Stimulated activated CD8-positive, alpha-beta memory T cell treated with anti-CD3 and anti-CD28 coated beads, Interleukin-4, amount 100 ng/mL, for 1 hour (primary cell): ENCODE measurements at places on chromosomes 1 and 21.

- no peak for DNase-seq
These were observed 344.6 kb downstream of the RYR2 start for GRCh38 chr1:237386362-237387143.

DNA sequence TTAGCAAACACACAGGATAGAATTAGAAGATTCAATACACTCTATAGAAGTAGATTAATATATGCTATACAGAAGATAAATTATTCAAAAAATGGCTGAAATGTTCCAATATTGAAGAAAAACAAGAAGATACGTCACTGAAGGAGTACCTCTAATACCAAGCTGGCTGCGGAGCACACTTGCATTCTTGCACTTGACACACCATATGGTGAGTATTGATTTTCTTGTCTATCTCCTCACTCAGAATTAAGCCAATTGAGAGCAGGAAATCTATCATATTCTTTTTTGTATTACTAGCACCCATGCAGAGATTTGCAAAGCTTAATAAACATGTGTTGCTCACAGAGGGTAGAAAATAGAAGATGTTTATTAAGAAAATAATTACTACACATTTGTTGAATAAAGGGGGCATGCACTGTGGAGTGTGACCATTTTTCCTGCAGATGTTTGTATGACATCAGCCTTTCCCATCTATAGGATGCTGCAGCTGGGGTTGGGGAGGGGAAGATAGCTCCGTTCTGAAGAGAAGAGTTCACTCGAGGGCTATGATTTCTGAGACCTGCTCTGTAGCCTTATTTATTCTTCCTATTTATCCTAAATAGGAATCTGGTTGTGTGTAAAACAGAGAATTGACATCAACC is 318.1 kb downstream of the HHIPL2 start:
- no peak for DNase-seq

GRCh38 chr21:33433425-33434114 is 30.4 kb downstream of the IFNGR2 start:
- no peak for DNase-seq

DNA sequence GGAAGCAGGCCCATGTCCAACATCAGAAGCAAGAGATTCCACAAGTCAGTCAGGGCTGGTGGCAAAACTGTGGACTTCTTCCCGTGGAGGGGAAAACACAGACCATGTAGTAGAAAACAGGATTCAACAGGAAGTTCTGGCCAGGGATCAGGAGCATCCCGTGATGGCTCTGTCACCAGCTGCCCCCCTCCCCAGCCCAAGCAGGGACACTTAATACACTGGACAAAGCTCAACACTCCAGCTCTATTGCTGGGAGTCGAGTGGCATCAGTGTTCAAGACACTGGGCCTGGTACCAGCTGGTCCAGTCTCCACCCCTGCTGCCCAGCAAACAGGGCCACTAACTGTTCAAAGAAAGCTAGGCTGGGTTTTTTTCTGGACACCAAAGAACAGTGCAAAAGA is 3.7 kb downstream of the SLC45A3 start:
- no peak for DNase-seq

DNA sequence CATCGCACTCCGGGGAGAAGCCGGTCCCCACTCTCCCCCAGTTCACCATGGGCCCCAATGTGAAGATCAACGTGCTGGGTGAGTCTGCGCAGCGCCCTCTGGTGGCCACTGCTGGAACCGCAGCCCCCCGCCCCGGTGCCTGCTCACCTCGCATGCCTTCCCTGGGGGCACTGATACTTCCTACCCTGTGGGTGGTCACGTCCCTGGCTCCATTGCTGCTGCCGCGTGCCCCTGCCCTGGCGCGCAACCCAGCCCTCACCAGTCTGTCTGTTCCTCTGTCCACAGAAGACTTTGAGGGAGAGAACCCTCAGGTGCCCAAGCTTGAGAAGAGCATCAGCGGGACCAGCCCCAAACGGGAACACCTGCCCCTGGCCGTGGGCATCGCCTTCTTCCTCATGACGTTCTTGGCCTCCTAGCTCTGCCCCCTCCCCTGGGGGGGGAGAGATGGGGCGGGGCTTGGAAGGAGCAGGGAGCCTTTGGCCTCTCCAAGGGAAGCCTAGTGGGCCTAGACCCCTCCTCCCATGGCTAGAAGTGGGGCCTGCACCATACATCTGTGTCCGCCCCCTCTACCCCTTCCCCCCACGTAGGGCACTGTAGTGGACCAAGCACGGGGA is 7.6 kb downstream of the EFNA3 start:
- DNase-seq: no peak

- no peak for DNase-seq
These were observed 53.6 kb upstream of the DIRAS3 start for GRCh38 chr1:68103884-68104554.

GRCh38 chr1:93244298-93245069 is 64.0 kb downstream of the CCDC18 start:
- DNase-seq: no peak

DNA sequence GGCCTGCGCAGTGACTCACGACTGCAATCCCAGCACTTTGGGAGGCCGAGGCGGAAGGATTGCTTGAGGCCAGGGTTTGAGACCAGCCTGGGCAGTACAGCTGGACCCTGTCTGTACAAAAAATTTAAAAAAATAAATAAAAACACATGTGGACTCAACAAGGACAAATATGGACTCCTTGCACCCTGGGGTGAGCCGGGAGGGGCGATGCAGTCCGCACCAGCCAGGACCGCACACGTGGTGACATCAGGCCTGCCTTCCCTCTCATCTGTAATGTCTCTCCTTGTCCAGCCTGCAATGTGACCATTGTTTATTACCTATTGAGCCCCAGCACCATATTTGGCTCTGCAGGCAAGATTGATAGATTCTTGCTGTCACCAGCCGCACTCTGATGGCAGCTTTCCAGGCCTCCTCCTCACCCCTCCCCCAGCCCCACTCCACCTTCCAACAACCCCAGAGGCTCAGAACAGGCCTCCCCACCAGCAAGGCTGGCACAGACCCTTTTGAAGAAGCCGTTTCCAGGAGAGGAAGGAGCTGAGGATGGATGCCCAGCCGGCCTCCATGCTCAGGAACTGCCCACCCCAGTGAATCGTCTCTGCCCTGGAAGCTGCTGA is 55.2 kb downstream of the IRF2BP2 start:
- DNase-seq: no peak

DNA sequence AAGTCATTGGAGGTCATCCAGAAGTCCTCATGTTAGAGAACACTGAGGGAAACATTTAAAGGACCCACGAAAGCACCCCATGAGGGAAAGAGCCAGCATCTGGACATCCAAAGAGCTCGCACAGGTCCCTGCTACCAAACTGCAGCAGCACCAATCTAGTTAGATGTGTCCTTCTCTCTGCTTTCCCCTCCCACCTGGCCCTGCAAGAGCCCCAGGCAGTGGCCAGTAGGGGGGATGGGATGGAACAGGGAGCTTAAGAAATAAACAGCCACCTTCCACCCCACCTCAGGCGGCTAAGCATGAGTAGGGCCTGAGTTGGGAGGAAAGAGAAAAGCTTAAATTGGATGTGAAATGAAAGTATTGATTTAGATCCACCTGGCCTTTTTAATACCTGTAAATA is 175.9 kb upstream of the KCND3 start:
- DNase-seq: no peak

DNA sequence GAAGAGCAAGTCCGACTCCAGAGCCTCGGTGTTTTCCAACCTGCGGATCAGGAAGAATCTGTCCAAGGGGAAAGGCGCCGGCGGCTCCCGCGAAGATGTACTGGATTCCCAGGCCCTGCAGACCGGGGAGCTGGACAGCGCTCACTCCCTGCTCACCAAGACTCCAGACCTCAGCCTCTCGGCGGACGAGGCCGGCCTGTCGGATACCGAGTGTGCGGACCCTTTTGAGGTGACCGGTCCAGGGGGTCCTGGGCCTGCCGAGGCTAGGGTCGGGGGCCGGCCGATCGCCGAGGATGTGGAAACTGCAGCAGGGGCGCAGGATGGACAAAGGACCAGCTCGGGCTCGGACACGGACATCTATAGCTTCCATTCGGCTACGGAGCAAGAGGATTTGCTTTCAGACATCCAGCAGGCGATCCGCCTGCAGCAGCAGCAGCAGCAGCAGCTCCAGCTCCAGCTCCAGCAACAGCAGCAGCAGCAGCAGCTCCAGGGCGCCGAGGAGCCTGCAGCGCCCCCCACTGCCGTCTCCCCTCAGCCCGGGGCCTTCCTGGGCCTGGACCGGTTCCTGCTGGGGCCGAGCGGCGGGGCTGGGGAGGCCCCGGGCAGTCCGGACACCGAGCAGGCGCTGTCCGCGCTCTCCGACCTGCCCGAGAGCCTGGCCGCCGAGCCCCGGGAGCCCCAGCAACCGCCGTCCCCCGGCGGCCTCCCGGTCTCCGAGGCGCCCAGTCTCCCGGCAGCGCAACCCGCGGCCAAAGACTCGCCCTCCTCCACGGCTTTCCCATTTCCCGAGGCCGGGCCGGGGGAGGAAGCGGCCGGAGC is 827 bp downstream of the FMN2 start:
- DNase-seq: no peak

DNA sequence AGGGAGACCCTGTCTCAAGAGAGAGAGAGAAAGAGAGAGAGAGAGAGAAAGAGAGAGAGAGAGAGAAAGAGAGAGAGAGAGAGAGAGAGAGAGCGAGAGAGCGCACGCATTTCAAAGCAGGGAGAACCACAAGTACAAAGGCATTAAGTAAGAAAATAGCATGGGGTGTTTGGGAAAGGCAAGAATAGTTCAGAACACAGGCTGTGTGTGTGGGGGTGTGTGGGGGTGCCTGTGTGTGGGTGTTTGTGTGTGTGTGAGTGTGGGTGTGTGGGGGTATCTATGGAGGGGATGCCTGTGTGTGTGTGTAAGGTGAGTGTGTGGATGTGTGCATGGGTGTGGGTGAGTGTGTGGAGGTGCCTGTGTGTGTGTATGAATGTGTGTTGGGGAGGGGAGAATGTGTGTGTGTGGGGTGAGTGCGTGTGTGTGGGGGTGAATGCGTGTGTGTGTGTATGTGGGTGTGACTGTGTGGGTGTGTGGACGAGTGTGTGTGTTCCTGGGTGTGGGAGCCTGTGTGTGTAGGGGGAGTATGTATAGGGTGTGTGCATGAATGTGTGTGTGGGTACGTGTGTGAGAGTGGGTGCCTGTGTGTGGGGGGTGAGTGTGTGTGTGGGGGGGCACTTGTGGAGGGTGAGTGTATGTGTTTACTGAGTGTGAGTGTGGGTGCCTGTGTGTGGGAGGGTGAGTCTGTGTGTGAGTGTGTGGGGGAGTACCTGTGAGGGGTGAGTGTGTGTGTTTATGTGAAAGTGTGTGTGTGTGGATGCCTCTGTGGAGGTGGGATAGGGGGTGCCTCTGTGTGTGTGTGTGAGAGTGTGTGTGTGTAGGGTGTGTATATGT is 19.1 kb upstream of the HDAC1 start:
- no peak for DNase-seq

DNA sequence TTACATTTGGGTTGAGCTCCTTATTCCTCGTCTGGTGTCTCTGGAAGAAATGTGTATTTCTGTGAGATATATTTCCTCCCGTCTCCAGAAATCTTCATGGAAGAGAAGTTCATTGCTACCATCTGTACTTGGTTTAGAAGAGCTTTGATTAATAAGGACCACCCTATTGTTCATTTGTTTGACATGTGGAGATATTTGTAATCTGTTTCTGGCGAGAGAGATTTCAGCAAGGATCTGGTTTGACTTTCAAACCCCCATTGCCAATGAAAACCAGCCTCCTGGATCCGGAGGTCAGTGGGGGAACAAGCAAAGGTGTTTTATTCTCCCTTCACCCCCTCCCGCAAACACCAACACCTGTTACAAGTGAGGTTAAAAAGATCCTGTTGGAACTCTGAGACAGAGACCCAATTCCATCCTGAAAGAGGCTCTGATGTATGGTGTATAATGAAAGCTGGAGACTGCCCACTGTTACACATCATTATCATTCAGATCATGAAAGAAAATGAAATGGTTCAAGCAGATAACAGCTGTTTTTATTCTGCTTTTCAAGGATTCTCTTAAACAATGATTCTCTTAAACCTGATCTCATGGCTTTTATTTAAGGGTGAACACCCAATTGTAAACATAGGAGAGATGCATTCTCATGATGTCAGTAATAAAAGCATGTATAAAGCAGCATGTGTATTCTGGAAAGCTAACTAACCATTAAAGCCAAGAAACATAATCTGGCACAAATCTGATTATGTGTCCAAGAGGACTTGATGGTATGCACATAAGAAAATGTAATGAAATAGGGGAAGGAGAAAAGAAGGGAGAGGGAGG is 393.5 kb upstream of the ADGRL2 start:
- no peak for DNase-seq

- no peak for DNase-seq
These were observed 345.0 kb downstream of the NPHP4 start for GRCh38 chr1:5647234-5647633.

DNA sequence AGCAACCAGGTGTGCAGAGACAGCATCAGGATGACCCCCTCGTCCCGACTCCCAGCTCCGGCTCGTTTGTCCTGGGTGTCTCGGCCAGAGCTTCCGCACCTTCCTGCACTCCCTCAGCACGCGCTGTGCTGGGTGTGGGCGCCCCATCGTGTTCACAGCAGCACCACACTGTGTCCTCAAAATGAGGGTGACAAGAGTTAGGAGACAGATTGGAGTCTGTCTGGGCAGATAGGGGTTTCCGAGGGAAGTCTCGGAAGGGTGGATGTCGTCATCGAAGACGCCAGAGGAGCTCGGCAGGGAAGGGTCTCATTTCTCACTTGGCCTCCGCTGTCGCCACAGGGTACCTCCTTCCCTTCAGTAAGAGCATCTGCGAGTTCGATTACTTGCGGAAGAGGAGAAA is 4.1 kb downstream of the CCDC27 start:
- DNase-seq: no peak

DNA sequence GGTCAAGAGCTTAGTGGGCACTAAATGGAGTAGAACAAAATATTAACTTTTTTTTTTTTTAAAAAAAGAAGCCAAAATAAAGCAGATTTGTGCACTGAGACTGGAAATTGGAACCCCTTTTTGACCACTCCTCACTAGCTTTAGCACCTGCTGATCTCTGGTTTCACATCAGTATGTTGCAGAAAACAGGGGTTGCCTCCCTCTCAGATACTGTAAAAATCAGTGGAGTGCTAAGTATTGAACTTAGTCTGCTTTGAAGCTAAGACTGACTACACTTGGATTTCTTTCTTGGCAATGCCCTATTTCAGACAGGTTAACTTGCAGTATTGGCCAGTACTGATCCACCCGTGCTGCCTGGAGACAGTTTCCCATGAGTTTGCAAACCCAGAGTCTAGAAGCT is 2.7 kb upstream of the KIAA0040 start:
- DNase-seq: no peak

DNA sequence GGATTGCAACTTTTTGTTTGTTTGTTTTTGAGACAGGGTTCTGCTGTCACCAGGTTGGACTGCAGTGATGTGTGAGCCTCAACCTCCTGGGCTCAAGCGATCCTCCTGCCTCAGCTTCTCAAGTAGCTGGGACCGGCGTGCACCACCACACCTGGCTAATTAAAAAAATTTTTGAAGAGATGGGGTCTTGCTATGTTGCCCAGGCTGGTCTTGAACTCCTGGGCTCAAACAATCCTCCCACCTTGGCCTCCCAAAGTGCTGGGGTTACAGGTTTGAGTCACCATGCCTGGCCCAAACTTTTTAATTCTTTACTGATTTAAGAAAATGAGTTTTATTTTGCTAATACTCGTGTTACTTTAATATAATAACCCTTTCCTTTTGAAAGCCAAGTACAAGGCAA is 31.5 kb upstream of the SERPINC1 start:
- DNase-seq: no peak
